ENCODE measurements at places on chromosomes 4 and X. TPM values are rescaled to one million over a fixed set of nuclear protein-coding genes. Genes with fewer than 3 reads are reported as not detected.

Gene TMPRSS11A
- not detected for total RNA-seq

Gene KIT
- under 0.01 TPM for total RNA-seq

Gene AIFM1
- total RNA-seq = 18.4 TPM

Gene SLC9A7
- total RNA-seq = 21.2 TPM

Gene NWD2
- under 0.01 TPM for total RNA-seq

Gene MAGEB10
- total RNA-seq = not detected

All from bronchial smooth muscle cell (primary cell).